ENCODE measurements at places on chromosomes 4 and X. TPM values are rescaled to one million over a fixed set of nuclear protein-coding genes. Genes with fewer than 3 reads are reported as not detected.

The ADD1 gene
- 190 TPM for polyA plus RNA-seq

The PAGE5 gene
- not detected for polyA plus RNA-seq

The HMGN5 gene
- 0.80 TPM for polyA plus RNA-seq

The TRO gene
- polyA plus RNA-seq, result 361 TPM

The SYTL4 gene
- 0.11 TPM for polyA plus RNA-seq

The VSIG4 gene
- not detected for polyA plus RNA-seq

The SPANXN4 gene
- not detected for polyA plus RNA-seq

The GPR173 gene
- polyA plus RNA-seq, result 26.9 TPM

The ADH1B gene
- not detected for polyA plus RNA-seq

Data from neural cell (in vitro differentiated cells).